ENCODE measurements at places on chromosomes 7 and 10.

GRCh38 chr10:24701447-24701846, 22.2 kb downstream of the ARHGAP21 start:
- no peak for DNase-seq

GRCh38 chr10:32409741-32410140, 36.2 kb upstream of the CCDC7 start:
- DNase-seq, result no peak

DNA sequence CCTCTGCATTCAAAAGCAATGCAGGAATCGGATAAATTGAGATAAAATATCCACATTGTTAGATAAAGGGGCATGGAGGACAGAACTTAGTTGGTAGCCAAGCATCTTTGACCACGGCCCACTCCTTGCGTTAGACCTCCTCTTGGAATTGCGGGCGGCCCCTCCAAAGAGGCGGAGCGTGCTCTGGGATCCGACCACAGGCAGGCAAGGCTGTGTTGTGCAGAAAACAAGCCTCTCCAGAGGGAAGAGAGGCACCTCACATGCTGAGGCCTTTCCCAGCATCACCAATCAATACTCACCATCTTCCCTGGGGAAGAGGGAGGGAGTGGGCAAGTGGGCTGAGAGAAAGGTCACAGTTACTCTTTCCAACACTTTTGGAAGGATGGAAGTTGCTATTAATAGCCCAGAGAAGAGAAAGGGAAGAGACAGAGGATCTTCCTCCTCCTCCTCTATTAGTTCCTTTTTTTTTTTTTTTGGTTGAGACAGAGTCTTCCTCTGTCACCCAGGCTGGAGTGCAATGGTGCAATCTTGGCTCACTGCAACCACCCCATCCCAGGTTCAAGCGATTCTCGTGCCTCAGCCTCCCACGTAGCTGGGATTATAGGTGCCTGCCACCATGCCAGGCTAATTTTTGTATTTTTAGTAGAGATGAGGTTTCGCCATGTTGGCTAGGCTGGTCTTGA, 49.7 kb upstream of the NRF1 start:
- DNase-seq, result no peak

GRCh38 chr7:38222481-38223096, 44.5 kb downstream of the STARD3NL start:
- DNase-seq, result no peak

DNA sequence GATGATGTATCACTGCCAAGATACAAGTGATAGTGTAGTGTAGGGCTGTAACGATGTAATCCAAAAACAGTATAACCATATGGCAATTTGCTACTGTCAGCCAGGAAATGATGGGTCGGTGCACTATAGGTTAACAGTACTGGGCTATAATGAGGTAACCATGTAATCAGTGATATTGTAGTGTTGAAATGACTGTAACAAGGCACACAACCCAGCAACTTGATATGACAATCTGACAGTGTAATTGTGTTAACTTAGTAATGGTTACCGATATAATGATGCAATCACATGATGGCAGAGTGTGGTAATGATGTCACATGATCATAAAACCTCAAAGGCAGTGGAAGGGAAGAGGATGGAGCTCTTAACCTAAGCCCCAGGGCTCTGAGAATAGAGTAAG, 73.8 kb upstream of the SLF2 start:
- no peak for DNase-seq

- peak; percentile 30 for DNase-seq
These were observed 551 bp downstream of the WASL start for GRCh38 chr7:123748171-123748733.

GRCh38 chr10:123585477-123586445, 80.4 kb upstream of the GPR26 start:
- no peak for DNase-seq

DNA sequence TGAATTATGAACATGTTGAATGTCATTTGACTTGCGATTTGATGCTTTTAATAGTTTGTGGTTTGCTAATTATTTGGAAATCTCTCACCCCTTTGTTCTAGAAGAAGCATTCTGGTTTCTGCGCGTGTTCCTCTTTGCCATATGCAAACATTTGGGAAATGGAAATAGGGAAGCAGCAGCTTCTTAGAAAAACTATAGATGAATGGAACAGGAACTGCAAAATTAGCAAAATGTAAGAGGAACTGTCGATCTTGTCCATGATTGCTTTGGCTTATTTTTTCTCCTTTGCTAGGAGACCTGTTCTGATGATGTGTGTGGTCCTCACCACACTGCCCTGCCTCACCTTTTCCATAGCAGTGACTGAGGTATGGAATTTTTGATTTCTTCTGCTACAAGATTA, 19.0 kb downstream of the TMEM236 start:
- DNase-seq, result no peak
